Activated CD4-positive, alpha-beta T cell treated with anti-CD3 and anti-CD28 coated beads, Interleukin-2, amount 10 ng/mL, durations not matched to agents 7 days and 5 days (primary cell): ENCODE measurements at places on chromosomes 7 and 10. TPM values are rescaled to one million over a fixed set of nuclear protein-coding genes. Genes with fewer than 3 reads are reported as not detected.

DNA sequence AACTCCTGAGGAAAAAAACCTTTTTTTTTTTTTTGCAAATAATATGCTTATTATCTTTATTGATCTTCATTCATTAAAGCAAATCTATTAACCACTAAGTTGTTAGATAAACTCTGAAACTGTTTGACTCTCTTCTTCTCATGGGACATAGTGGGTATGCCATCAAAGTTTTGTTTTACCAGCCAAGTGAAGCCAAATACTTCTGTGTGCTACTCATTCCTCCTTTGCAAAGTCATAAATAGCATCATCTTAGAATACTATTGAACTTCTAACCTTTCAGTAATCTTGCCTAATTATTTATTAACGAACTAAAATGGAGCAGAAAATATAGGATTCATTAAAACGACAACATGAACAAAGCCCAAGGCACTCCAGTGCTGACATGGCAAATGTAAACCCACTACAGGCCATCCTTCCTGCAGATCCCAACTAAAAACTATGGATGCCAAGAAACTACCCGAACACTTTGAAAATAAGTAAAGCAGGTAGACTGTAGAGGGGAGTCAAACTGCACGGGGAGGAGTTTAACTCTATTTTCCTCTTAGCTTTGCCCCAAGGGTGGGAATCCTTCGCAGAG, 61.2 kb upstream of the ODAD2 start:
- DNase-seq, result no peak

GRCh38 chr7:28990200-28990960, 32.2 kb upstream of the TRIL start:
- DNase-seq, result no peak

GRCh38 chr7:50212016-50212325, 92.5 kb upstream of the IKZF1 start:
- no peak for DNase-seq

DNA sequence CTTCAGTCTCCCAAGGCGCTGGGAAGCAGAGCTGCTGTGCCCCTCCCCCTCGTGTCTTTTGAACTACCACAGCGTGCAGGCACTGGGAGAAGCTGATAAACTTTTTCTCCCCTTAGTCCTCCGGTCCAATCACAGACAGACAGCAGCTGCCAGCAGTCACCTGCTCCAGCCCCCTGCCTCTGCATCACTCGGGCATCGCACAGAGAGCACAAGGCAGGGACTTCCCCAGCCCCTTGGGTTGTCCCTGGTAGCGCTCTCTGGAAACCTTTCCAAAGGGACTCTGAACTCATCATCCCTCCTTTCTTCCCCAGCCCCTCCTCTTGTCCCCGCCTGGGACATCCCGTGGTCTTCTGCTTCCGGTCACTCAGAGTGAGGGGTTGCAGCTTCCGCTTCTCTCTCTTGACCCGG, 1.4 kb upstream of the NEUROG3 start:
- no peak for DNase-seq

GRCh38 chr7:157019718-157020451, 9.4 kb upstream of the MNX1 start:
- no peak for DNase-seq

DNA sequence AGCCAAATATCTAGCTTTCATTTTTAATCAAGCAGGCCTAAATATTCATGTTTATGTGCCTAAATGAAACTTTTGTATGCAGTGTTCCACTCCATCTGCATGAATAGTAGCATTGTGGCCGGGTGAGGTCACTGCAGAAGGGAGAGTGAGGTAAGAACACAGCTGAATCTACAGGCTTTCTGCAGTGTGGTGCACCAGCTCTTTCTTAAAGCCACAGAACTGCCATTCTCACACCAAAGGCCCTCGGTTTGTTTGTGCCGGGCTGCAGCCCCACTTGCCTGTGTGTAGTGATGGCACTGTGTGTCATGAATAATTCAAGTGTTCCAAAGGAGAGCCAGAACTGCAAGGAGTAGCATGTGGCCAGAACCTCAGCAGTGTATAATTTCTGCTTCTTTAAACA, 204.1 kb downstream of the TRIL start:
- no peak for DNase-seq

PRKCQ gene
- 62.6 TPM for total RNA-seq

DNA sequence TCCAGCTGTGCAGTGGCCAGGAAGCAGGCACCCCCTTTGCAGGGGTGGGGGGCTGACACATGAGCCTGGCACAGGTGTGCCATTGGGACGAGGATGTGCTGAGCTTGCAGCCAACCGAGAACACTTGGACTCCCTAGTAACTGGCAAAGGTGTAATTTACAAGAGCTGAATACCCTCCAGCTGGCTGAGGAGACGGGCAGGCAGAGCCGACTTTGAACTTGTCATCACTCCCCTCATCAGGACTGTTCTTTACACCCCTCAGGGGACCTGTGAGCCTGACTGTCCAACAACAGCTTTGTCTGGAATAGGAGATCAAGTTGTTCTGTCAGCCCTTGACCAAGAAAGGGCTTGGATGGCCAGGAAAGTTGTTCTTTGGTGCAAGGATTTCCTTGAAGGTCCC, 61.2 kb downstream of the CDH23 start:
- no peak for DNase-seq

DNA sequence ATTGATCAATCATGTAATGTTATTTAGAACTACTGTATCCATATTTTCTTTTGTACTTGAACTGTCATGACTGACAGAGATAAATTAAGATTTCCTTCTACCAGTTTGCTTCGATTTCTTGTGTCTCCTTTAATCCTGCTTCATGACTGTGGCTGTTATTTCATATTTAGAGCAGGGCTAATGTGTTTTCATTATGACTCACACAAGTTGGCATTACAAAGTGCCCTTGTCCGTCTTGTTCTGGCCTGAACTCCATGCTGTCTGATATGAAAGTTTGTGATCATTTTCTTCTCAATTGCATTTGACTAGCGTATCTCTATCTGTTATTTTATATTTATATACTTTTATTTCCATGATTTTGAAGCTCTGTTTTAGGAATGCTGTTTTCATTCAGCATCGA, 344.1 kb upstream of the PRKCQ start:
- no peak for DNase-seq
